ENCODE measurements at places on chromosomes 7 and 10.

DNA sequence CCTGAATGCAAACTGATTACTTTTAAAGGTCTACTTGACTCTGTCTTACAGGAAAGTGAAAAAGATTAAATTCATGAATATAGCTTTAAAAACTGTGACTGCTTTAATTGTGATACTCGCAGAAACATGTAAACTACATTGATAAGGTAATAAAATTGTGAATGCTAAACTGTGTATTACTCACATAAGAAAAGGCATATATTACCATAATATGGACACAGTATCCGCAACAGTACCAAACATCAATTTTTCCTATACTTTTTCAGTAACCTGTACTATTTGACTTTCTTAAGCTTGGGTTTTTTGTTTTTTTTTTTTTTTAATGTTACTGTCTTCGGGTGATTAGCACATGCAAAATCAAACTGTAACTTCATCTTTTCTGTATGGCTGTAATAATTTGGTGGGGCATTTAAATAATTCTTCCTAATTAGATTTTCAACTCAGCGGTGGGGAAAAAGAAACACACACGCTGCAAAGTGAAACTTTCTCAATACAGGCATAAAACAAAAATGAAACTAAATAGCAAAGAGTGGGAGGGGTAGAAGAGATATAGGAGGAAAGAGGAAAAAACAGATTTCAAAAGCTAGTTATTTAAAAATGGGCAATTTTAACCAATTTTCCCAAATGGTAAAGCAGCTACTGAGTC lies 23.2 kb downstream of the NT5C3A start:
- no peak for DNase-seq

DNA sequence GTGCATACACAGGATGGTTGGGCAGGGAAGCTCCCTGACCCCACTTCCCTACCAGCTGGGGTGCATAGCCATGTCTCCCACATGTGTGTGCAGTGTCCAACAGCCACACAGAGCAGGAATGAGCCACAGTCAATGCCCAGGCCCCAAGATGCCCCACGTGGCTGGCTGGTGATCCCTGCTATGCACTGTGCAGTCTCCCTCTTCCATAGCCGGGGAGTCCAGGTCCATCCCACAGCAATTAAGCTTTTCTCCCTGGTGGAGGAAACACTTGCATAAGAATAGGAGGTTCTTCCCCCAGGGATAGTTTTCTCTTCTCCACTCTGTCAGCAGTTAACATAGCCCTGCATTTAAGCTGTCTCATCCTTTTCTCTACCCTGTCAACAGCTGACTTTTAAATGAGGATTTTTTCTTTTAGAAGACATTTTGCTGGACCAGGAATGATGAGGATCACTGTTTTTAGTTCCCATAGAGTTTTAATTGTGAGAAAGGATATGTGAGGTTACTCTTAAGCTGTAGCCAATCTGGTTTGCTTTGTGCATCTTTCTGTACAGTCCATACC lies 396.5 kb upstream of the VWC2 start:
- DNase-seq, result no peak

DNA sequence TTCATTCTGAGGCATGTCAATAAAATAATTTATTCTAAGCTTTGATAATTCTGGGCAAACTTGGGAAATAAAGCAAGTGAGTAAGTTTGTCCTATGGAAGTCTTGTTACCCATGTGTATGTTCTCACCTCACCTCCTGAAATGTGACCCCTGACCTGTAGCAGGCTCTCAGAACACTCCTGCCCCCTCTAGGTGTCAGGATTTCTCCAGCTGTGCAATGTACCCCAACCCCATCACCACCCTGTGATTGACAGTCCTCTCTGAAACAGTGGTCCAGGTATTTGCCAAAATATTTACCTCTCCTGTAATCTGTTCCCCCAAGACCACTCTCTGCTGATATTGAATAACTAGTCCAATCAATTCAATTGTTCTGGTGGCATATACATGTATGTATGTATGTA lies 122.6 kb upstream of the PTER start:
- DNase-seq, result no peak

- DNase-seq, result no peak
These were observed 585.1 kb downstream of the GATA3 start for GRCh38 chr10:8639486-8640185.

DNA sequence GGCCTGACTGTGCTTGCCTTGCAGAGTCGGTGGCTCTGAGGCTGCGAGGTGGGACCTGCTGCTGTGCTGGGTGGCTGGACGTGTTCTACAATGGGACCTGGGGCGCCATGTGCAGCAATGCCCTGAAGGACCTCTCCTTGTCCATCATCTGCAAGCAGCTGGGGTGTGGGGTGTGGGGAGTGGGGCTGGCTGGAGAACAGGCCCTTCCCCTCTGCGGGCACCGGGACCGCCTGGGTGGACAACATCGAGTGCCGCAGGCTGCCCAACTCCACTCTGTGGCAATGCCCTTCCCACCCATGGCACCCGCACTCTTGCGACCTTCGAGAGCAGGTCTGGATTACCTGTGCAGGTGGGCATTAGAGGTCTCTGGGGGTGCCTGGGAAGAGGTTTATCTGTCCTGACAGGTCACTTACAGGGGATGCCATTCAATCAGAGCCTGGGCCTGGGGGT lies 10.9 kb downstream of the SCART1 start:
- DNase-seq, result no peak

All from PC-9 (cell line).